ENCODE measurements at places on chromosomes 3 and 15. TPM values are rescaled to one million over a fixed set of nuclear protein-coding genes. Genes with fewer than 3 reads are reported as not detected.

ANKDD1A gene
- total RNA-seq = 17.1 TPM

BFSP2 gene
- total RNA-seq = not detected

CIDEC gene
- total RNA-seq = 1.2 TPM

THPO gene
- 0.71 TPM for total RNA-seq

NR2E3 gene
- not detected for total RNA-seq

GOLGA6L9 gene
- total RNA-seq = 1.3 TPM

ANKRD34C gene
- total RNA-seq = 0.19 TPM

CCRL2 gene
- total RNA-seq = 2.0 TPM

SOX14 gene
- total RNA-seq = not detected

SCN11A gene
- 0.29 TPM for total RNA-seq

PRSS50 gene
- not detected for total RNA-seq

C3orf70 gene
- 38.5 TPM for total RNA-seq

GRCh38 chr15:92633418-92633817 lies 22.2 kb downstream of the FAM174B start:
- DNase-seq = no peak

DNA sequence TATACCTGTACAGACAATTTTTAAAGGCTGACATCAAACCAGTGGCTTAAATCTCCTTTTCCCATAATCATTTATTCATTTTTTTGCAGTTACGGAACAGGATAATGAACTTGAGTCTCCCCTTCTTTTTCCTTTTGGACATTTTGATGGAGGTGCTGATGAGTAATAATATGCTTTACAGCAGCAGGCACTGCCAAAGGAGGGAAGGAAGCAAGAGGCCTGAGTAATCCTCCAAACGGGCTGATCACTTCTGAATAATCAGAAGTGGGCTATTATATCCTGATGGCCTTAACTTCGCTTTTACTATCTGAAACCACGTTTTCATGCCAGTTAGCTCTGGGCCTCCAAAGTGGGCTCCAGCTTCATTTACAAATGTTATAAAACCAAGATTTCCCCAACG lies 527.2 kb downstream of the FOXP1 start:
- DNase-seq = no peak

DNA sequence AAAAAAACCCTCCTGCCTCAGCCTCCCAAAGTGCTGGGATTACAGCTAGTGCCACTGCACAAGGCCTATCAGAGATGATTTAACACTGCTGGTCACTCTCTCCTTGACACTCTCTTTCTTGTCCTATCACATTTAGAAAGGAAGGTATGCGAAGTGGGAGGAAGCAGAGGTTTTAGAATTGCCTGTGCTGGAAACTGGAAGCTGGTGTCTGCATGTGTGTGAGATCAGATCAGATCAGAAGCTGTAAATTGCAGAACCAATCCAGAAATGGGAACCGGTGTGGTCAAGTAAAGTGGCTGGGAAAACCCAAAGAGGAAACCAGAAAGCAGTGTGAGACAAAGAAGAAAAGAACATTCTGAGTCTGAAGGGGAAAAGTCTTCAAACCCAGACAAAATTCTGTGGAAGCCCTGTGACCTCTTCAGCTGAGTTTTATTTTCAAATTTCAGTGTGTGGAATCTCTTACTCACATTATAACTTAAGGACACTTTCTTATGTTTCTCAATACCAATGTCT lies 2.8 kb downstream of the EFHB start:
- DNase-seq = no peak

DNA sequence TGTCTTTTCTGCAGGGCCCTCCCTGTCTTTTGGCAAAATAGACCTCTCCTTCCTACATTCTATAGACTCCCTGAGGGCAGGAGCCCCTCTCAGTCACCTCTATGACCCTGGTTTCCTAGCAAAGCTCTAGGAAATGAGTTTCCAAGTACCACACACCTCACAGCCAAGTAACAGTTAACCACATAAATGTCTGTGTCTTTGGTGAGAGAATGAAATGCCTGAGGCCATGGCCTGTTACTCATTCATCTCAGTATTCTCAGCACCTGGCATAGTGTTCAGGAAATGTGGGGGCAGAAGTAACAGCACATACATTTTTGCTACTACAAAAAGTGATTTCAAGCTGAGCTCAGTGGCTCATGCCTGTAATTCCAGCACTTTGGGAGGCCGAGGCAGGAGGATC lies 21.0 kb downstream of the RFT1 start:
- DNase-seq = no peak

DNA sequence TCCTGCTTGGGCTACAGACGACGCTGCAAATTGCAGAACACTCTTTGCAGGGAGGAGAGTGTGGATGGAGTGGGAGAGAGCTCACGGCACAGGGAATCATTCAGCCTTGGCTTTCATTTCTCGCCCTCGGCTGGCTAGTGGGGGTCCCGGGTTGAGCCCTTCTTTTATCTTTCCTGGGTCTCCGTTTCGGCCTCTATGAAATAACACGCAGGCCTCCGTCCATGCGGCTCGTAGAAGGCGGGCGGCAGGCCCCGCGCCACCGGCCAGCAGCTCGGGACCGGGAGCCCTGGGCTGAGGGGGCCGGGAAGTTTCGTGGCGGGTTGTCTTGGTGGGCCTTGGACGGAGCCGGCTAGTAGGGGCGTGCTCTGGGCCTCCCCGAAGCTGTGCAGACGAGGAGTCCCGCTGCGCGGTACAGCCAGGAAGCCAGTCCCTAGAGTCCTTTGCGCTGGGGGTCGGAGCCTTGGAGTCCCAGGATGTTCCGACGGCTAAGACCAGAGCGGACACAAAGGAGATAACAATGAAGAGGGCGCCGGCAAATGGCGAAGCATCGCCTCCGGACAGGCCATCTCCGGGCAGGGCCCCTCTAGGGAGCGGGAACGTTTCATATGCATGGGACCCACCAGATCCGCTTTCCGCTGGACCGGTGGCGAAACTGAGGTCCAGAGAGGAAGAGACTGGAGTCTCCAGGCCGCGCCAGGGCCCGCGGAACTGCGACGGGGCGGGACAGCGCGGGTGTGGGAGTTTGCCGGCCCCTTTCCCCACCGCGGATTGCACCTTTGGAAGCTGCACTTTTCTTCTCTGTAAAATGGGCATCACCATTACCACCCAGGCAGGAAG lies 4.3 kb downstream of the RNU6-1 start:
- peak; percentile 84 for DNase-seq

DNA sequence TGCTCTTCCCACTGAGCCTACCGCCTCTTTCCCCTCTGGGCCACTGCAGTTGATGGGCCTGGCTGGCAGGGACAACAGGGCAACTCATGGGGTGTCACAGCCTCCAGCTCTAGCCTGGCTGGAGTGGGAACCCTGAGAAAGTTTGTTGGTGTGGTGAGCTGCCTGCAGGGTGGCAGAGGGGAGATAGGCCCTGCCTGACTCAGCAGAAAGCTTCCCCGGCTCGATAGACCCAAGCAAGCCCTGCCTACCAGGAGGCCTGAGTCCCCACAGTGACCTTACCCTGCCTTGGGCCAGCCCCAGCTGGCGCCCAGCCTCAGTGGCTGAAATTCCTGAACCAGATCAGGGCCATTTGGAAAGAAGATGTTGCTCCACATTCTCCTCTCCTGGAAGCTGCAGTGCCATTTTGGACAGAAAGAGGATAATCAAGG lies 29.4 kb downstream of the ABTB1 start:
- peak; percentile 83 for DNase-seq

DNA sequence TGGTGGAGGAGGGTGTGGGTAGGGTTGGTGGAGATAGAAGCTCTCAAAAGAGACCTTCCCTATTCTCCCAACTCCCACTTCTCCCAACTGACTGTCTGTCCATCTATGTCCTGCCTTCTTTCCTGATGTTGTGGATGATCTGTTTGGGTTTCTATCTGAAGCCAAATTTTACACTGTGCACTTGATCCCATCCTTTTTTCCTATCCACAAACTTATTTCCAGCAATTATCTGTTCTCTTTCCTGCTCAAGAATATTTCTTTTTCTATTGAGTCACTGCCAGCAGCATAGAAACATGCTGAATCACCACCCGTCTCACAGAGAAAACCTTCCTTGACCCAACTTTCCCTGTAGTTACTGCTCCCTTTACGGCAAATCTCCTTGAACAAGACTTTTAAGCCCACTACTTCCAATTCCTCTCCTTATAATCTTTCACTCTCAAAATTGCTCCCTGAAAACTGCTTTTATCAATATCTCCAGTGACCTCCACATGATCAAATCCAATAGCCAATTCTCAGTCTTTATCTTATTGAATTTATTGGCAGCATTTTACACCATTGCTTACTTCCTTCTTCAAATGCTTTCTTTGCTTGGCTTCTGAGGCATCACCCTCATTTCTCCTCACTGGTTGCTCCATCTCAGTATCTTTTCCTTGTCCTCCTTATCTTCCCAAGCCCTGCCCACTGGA lies 141.2 kb upstream of the SLC7A14 start:
- no peak for DNase-seq

DNA sequence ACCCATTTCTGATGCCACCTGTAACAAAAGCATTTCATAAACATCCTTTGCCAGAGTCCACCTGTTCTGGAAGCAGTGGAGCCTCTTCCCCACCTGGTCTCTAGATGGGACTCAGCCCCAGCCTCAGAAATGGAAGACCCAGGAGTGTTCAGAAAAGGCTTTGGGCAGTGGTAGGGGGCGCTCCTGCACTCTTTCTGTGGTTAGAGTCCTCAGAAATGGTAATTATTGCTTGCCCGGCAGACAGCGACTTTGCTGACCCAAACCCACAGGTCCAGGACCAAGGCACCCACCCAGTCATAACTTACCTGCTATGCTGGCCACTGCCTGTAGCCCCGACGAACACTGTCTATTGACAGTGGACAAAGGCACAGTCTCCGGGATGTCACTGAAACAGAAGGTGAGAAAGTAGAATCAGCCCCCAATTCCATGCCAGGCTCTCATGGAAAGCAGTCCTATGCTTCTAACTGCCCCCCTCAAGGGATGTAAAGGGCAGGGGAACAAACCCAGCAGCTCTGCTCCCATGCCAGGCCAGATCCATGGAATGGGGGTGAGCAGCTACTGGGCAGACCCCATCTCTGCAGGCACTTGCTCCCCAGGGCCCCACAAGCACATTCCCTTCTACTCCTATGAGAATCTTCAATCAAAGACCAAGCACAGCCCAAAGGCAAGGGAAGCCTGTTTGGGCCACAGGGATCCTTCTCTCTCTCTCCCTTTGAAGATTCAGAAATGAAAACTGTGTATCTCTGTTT lies 5.1 kb downstream of the ACAA1 start:
- peak; percentile 73 for DNase-seq

- DNase-seq = no peak
Measured at GRCh38 chr15:54515664-54516582, 537.7 kb downstream of the UNC13C start.

- DNase-seq = no peak
Measured at GRCh38 chr3:175486255-175486654, 627.1 kb downstream of the NAALADL2 start.

GRCh38 chr3:72839057-72839456 lies 9.2 kb downstream of the SHQ1 start:
- no peak for DNase-seq

- no peak for DNase-seq
Measured at GRCh38 chr3:134956395-134956794, 161.3 kb downstream of the EPHB1 start.

GRCh38 chr3:97705764-97706163 lies 58.8 kb upstream of the ARL6 start:
- no peak for DNase-seq

DNA sequence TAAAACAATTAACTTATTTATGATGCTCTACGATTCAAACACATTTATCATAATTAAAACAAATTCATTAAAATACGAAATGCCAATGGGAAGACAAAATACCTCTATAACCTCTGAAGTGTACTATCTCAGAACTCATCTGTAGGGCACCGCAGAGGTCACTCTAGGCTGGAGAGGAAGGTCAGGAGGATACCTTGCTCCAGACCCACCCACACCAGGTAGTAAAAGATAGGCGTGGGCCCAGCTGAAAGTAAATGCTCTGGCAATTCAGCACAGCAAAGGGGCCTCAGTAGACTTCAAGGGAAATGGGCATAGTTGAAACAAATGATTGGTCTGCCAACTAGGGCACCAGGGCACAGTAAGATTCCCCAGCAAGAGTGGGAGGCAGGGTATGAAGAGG lies 26.0 kb upstream of the SPPL2A start:
- DNase-seq = no peak

- no peak for DNase-seq
Measured at GRCh38 chr3:107633327-107634098, 110.8 kb downstream of the BBX start.

DNA sequence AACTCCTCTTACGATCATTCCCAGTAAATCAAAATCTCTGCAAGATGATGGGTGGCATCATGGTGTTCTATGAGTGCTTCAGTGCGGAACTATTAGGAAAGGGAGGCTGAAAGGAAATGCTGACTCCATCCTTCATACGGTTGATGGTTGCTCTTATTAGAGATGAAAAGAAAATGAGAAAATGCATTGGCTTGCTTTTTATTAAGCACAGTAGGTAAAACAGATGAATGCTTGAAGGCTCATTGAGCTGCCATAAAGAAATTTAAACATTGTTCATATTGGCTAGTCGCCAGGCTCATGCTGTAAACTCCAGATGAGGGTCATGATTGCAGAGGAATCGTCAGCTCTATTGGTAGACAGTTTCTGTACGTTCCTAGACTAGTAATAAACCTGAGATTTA lies 115.8 kb downstream of the EPHA3 start:
- no peak for DNase-seq

GRCh38 chr3:49721896-49722781 lies 1.6 kb downstream of the GMPPB start:
- peak; percentile 78 for DNase-seq

DNA sequence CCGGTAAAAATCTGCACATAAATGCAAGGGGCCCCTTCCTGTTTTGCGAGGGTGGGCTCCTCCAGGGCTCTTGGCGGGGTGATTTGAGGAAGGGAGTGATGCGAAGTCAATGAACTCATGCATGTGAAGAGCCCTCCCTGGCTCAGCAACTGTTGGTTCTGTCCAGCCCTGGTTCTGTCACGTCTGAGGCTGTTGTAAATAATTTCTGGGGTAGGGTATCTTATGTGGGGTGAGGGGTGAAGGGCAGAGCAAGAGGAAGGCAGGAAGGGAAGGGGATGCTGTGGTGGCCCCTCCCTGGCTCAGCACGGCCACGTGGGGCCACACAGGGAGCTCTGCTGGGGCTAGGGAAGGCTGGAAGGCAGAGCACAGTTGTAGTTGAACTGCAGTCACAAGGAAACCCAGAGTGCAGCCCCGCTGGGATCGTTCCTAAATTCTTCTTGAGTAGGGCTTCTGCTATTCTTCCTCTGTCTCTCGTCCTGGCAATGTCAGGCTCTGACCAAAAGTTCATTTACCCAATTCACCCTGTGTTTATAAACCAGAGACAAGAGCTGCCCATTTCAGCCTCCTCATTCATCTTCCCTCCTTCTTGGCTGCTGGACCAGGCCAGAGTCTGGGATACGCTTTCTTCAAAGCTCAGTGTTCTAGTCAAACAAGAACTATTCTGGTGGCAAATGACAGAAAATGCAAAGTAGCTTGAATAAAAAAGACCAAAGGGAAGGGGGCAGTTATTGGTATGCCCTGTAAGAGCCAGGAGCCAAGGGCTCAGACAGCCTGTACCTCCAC lies 14.8 kb upstream of the TOPBP1 start:
- DNase-seq = no peak

GRCh38 chr3:170055209-170055608 lies 17.4 kb downstream of the GPR160 start:
- no peak for DNase-seq

DNA sequence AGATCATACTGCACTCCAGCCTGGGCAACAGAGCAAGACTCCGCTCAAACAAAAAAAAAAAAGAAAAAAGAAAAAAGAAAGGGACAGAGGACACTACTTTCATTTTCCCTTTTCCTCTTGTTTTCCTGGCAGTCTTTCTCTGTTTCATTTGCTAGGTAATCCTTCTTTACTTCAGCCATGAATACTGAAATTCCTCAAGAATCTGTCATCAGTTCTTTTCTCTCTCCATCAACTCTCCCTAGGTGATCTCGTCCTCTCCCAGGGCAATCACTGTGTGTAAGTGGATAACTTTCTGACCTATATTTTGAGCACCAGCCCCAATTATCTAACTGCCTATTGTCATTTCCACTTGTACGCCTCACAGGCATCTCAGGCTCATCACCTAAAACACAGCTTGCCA lies 51.5 kb downstream of the TTC23 start:
- DNase-seq = no peak
